ENCODE measurements at places on chromosomes 2 and 18. TPM values are rescaled to one million over a fixed set of nuclear protein-coding genes. Genes with fewer than 3 reads are reported as not detected.

GRCh38 chr2:227971619-227972230, 100.3 kb downstream of the DAW1 start:
- no peak overlapping the region for H3K27ac ChIP-seq
- no peaks in the 10 kb centered on the region for H3K4me1 ChIP-seq
- H3K27me3 ChIP-seq, result no peaks in the 10 kb centered on the region
- DNase-seq, result no peak

GRCh38 chr2:105910497-105911238, 166.0 kb downstream of the NCK2 start:
- DNase-seq, result no peak
- no peaks in the 10 kb centered on the region for H3K27me3 ChIP-seq
- no peak overlapping the region for H3K27ac ChIP-seq
- no peak overlapping the region for H3K4me3 ChIP-seq
- H3K36me3 ChIP-seq, result no peaks in the 10 kb centered on the region

Gene SLC9A4
- total RNA-seq, result not detected

DNA sequence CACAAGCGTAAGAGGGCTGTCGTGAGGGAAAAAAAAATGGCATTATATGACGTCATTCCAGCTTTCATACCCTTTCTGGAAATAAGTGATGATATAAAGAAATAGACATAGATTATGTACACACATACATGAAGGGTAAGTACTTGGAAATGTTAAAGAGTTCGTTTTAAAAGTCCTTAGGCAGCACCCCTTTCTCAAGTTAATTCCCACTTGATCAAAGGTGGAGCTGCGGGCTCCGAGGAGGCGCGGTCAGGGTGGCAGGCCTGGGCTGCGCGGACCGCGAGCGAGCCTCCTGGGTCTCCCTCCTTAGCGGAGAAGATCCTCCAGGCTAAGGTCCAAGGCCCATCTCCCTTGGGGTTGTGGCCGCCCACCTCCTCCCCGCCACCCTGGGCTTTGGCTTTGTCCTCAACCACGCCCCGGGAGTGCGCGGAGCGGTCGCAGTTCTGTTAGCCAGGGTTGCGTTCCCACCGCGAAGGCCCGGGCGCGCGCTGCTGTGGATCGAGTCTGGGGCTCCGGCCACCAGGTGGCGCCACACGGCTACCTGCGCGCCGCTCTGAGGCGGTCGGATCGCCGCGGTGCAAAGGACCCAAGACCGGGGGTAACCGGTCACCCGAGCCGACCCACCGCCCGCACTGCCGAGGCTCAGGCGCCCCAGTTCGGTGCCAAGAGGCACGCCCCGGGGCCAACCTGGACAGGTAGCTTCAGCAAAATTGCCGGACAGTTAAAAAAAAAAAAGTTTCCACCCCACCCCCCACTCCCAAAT, 66.8 kb downstream of the HNRNPLL start:
- H3K4me3 ChIP-seq, result peak overlapping the region; percentile 66
- H3K27me3 ChIP-seq, result no peaks in the 10 kb centered on the region
- DNase-seq, result peak; percentile 86
- no peak overlapping the region for H3K27ac ChIP-seq
- H3K36me3 ChIP-seq, result no peaks in the 10 kb centered on the region
- H3K4me1 ChIP-seq, result no peaks in the 10 kb centered on the region

DNA sequence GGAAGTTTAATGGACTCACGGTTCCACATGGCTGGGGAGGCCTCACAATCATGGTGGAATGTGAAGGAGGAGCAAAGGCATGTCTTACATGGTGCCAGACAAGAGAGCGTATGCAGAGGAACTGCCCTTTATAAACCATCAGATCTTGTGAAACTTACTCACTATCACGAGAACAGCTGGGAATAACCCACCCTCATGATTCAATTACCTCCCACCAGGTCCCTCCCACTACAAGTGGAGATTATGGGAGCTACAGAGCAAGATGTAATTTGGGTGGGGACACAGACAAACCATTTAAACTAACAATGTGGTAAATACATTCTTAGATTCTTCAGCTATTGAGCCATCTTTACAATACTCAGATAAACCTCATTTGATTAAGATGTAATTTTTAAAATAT, 176.1 kb downstream of the SH3BP4 start:
- no peak overlapping the region for H3K4me3 ChIP-seq
- H3K4me1 ChIP-seq, result no peaks in the 10 kb centered on the region
- DNase-seq, result no peak
- H3K36me3 ChIP-seq, result no peaks in the 10 kb centered on the region
- peaks cover 24% of the 10 kb centered on the region for H3K27me3 ChIP-seq

DNA sequence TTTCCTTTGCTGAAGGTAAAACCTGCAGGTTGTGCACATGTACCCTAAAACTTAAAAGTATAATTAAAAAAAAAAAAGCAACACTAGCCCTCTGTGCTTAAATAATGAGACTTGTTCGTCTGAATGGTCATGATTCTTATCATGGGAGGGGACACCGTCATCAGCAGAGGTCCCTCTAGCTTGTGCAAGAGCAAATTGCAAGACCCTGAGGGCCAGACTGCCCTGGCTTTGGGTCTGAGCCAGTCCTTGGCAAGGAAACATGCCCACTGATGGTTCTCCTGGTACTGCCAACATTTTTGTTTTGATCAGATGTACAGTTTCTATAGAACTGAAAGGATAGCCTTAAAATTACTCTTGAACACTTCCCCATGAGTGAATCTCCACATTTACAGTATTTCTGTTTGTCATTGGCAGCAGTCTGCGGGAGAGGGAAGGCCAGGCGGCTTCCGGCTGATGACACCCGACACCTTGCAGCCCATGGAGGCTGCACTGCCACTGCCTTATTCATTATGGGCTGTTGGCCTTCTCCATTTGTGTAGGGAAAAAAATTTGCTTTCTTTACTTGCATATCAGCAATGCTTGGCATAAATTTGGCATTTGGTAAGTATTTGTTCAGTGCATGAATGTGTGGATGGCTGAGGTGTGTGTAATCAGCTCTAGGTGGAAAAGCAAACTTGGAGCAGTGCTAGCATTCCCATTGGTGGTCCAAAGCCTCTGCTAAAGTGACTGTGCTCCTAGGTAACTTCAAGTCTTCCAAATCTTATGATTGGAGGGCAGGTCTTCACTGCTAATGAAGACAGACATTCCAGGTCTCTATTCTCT, 161.6 kb upstream of the ALKAL2 start:
- H3K4me3 ChIP-seq, result no peak overlapping the region
- DNase-seq, result peak; percentile 38
- H3K27ac ChIP-seq, result no peak overlapping the region

Gene ALPG
- 1.4 TPM for total RNA-seq

- no peaks in the 10 kb centered on the region for H3K4me1 ChIP-seq
- no peak overlapping the region for H3K4me3 ChIP-seq
- no peaks in the 10 kb centered on the region for H3K27me3 ChIP-seq
- no peak overlapping the region for H3K27ac ChIP-seq
- H3K36me3 ChIP-seq, result no peaks in the 10 kb centered on the region
These were observed 185.9 kb upstream of the CCDC150 start for GRCh38 chr2:196453613-196454047.

GRCh38 chr2:118554616-118555015, 292.8 kb downstream of the EN1 start:
- DNase-seq, result no peak
- H3K27me3 ChIP-seq, result no peaks in the 10 kb centered on the region
- no peak overlapping the region for H3K4me3 ChIP-seq
- H3K36me3 ChIP-seq, result no peaks in the 10 kb centered on the region
- H3K27ac ChIP-seq, result no peak overlapping the region

DNA sequence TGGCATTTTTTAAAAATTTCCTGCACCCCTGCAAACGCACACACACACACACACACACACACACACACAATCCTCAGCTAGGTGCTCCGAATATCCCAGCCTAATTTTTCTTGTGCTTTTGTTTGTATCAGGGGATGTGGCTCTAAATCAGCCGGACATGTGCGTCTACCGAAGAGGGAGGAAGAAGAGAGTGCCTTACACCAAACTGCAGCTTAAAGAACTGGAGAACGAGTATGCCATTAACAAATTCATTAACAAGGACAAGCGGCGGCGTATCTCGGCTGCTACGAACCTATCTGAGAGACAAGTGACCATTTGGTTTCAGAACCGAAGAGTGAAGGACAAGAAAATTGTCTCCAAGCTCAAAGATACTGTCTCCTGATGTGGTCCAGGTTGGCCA, 1.8 kb downstream of the HOXD13 start:
- H3K36me3 ChIP-seq, result no peaks in the 10 kb centered on the region
- H3K27me3 ChIP-seq, result peaks cover 83% of the 10 kb centered on the region
- peaks cover 6% of the 10 kb centered on the region for H3K4me1 ChIP-seq

DNA sequence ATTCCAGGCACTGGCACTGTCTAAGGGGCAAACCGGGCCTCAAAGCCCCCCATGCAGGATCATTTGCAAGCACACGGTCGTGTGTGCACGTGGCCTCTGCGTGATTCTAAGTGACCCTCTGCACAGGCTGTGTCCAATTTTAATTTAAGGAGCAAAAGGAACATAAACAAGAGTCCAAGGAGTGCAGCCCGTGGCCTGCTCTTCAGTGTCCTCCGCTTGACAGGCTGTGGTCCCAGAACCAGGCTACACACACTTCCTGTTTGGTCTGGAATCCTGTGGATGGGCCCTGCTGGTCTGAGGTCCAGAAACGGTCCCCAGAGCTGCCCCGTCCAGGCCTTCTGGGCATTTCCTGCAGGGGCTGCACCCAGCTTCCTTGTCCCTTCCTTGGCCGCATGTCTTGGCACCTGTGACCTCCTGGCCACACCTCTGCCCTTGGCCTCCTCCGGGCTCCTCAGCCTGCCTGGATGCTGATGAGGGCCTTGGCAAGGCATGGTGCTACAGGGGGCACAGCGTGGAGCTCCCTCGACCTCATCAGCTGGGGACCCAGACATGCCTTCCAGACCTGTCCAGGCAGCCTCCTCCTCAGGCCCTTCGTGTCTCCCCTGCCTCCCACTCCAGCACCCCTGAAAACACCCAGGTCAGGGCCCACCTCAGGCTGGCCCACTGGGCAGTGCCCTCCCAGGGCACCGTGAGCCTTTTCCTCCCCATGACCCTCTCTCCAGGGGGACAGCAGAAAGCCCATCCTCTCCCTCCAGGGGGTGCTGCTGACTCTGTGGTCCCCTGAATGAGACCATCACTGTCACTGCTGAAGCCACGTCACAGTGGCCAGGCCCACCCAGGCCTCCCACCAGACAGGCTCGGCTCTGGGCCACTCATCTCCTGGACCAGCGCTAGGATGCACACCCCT, 136.4 kb upstream of the GPC1 start:
- no peak overlapping the region for H3K4me3 ChIP-seq
- H3K27me3 ChIP-seq, result no peaks in the 10 kb centered on the region
- DNase-seq, result peak; percentile 23
- no peaks in the 10 kb centered on the region for H3K36me3 ChIP-seq
- no peak overlapping the region for H3K27ac ChIP-seq
- no peaks in the 10 kb centered on the region for H3K4me1 ChIP-seq

Gene SDC1
- total RNA-seq, result 22.3 TPM

DNA sequence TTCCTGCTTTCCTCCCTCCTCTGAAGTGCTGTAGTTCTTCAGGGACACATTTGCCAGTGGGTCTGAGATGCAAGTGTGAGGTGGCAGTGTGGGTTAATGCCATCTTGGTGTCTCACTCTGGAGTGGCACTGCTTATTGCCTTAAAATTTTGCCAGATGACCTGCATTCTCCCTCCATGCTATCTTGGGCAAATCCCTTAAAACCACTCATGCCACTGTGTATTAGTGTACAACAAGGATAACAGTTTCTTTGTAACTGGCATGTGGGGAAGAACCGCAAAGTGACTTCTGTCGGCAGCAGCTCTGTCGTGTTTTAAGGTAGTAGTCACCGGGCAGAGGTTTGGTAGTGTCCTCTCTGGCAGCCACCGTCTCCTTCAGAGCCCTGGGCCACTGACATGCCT, 124.2 kb downstream of the NEDD4L start:
- H3K27me3 ChIP-seq, result no peaks in the 10 kb centered on the region
- H3K4me3 ChIP-seq, result no peak overlapping the region
- no peaks in the 10 kb centered on the region for H3K4me1 ChIP-seq

DNA sequence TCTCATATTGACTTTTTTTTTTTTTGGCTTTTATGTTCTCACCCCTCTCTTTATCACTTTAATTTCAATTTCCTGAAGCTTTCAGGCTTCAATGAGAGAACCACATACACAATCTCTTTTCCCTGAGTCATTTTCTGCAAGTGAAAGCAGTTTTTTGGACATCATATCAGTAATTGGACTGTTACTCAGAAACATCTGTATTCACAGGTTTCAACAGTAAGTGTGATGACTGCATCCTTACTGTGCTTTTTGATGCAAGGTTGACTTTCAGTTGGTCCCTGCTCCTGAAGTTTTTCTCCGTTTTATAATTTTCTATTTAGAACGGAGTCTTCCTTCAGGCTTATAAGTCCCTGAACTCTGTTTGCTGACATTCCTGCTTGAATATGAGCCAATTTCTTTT, 70.5 kb upstream of the CCBE1 start:
- H3K27me3 ChIP-seq, result no peaks in the 10 kb centered on the region
- H3K4me1 ChIP-seq, result no peaks in the 10 kb centered on the region
- no peaks in the 10 kb centered on the region for H3K36me3 ChIP-seq
- no peak overlapping the region for H3K27ac ChIP-seq
- no peak for DNase-seq

Gene MBP
- 8.6 TPM for total RNA-seq
